NCI-H1436 treated with DMSO at 0.1 percent for 48 hours (cell line): ENCODE measurements at places on chromosomes 5 and 9.

GRCh38 chr9:687034-687785 is 154.3 kb upstream of the DMRT1 start:
- DNase-seq = no peak

DNA sequence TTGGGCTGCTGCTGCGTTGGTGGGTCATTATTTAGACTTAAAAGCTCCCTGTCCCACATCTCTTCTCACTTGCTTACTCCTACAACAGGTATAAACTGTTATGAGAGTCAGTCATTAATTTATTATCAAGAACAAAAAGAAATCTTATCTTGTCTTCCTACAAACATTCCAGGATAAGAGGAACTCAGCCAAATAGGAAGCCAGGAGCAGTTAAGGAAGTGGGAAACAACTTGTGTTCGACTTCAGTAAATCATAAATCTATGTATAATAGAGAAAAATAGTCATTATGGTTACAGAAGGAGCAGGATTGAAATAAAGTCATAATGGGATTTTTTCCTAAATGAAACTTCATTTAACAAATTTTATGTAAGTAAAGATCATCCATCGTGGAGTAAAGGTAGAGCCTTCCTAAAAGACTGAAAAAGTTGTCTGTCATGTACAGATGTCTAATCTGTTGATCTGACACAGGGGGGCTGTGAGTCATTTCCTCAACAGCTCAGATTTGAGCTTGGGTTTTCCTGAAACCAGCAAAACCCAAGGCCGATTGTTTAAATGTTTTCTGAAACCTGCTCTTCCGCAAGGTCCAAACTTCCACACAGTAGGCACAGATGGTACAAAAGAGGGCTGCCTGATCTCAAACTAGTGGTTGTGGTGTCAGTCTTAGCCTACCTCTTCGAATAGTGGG is 25.3 kb upstream of the LRRTM2 start:
- DNase-seq = no peak

DNA sequence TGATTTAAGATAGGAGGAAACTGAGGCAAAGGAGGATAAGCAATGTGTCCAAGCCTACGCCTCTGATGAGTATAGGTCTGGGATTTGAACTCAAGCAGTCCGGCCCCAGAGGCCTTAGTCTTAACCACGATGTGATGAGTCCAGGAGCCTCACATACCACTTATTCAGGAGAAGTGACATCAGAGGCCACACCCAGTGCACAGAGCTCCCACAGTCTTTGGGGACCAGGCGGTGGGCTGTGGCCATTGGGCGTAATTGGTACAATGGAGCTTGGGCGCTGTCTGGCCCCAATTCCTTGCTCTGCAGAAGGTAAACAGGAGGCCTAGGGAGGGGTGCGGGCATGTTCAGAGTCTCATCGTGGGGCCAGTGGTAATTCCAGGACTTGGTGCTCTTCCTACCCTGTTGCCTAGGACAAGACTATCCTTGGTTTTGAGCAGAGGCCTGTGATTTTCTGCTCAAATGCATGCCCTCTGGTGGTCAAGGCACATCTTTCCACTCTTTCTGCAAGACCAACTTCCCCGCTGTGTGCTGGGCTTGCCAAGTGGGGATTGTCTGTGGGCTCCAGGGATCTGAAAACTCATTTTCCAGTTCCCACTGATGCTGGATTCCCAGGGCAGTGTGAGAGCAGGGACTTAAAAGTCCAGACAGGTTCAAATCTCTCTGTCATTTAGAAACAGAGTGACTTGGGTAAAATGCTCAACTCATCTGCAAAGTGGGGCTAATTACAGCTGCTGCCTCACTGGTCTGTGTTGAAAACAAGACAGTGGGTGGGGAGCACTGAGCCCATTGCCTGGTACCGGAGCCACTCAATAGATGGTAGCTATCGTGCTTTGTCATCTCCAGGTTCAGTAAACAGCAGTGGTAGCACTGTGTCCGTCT is 15.8 kb downstream of the NDST1 start:
- DNase-seq = no peak

DNA sequence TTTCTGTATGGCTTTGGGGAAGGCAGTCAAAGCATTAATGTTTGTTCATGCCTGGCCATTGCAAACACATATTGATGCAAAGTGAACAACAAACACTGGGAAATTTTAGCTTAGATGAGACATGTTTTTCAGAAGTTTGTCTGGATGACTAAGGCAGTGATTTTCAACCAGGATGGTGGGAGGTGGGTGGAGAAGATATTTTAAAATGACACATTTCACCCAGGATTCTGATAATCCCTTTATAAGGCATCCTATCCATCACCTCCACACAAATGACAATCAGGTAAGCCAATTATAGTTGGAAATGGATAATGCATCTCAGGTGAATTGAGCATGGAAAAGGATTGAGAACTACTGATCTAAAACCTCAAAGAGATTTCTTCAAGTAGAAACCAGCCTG is 57.4 kb upstream of the SV2C start:
- DNase-seq = no peak

DNA sequence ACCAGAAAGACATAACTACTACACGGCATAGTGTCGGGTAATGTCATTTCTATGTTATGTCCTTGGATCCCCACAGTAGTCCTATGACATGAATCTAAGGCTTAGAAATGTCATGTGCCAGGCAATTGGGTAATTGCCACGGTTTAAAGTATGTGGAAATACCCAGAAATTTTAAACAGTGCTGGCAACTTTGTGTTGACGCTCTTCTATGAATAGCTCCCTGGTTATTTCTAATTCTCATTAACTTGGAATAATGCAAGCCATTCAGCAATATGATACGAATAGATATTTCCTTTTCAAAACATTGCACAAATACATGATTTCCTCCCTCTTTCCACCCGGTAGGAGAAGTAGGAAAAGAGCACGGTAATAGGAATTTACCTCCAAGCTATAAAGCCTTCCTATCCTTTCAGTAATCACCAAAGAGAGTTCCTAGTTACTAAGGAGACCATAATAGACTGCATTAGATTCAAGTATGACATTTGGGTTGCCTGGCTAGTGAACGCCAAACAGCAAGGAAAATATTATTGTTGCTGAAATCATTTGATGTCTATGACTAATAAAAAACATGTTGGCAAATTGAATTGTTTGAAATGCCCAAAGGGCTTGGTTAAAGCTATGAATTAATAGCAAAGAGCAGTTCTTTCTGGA is 168.4 kb downstream of the CCDC192 start:
- no peak for DNase-seq

DNA sequence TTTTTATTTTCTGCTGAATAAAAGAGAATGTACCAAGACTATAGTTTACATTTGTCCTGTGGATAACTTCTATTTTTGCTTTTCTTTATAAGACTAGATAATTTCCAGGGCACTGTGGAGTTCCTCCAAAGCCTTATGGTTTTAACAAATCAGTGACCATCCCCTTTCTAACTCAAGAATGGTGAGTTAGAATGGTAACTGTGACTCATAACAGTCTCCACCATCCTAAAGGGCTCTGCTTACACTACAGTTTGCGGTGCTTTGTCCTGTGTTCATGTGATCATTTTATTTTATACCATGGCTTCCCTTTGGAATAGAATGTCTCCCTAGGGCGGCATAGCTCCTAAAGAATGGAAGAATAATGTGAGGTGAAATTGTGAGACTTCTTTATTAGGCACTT is 30.2 kb downstream of the WDR36 start:
- DNase-seq = no peak

DNA sequence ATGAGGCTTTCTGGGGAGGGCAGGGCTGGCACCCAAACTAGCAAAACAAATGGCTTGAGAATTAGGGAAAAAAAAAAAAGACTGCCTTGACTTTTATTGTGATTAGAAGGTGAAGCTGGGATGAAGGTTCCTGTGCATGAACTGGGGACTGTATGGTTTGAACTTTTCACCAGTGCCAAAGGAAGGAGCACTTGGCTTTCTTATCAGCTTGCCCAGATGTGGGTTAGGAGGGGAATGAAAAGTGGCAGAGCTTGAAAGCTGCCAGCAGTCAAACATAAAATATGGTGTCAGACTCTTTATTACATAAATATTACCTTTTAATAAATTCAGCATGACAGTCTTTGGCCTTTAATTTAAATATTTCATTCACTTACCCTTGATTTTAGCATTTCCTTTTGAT is 182.5 kb downstream of the PSAT1 start:
- DNase-seq = no peak

GRCh38 chr9:79551586-79551985 is 20.2 kb upstream of the TLE4 start:
- DNase-seq = no peak

- DNase-seq = no peak
These were observed 259.3 kb downstream of the ROR2 start for GRCh38 chr9:91690540-91691249.

GRCh38 chr9:133113163-133113948 is 7.7 kb downstream of the RALGDS start:
- DNase-seq = no peak

- DNase-seq = no peak
These were observed 20.2 kb upstream of the ORM1 start for GRCh38 chr9:114302727-114303126.

DNA sequence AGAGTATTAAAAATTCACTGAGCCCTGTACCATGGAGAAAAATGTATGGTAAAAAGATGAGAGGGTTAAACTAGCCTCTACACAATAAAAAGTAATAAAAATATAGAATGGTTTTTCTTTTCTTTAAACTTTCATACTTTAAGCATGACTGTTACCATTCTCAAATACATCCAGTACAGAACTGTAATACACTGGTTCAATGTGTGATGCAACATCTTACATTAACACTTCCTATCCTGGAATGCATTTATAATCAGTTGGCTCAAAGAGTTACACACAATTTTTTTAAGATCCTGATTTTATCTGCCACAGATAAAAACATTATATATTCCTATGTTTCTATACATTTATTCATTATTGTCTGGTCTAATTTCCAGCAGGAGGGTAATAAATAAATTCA is 4.7 kb downstream of the GNAQ start:
- no peak for DNase-seq

GRCh38 chr9:21047281-21047691 is 15.8 kb upstream of the HACD4 start:
- no peak for DNase-seq
